ENCODE measurements at places on chromosomes 4 and X.
A peak's percentile ranks its signal among the peaks of the same experiment; 100 is the strongest.

DNA sequence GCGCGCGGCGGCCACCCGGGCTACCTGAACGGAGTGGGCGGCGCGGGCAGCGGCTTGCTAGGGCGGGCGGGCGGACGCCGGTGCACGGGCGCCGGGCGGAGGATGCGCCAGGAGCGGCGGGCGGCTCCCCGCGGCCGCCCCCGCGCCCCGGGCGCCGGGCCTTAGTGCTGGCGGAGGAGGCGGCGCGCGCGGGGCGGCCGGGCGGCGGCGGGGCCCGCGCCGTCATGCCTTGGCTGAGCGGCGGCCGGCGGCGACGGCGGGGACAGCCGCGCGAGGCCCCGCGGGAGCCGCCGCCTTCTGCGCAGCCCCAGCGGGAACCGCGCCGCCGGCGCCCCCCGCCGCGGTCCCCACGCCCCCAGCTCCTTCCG, 48.2 kb downstream of the CLDN34 start:
- DNase-seq = no peak

DNA sequence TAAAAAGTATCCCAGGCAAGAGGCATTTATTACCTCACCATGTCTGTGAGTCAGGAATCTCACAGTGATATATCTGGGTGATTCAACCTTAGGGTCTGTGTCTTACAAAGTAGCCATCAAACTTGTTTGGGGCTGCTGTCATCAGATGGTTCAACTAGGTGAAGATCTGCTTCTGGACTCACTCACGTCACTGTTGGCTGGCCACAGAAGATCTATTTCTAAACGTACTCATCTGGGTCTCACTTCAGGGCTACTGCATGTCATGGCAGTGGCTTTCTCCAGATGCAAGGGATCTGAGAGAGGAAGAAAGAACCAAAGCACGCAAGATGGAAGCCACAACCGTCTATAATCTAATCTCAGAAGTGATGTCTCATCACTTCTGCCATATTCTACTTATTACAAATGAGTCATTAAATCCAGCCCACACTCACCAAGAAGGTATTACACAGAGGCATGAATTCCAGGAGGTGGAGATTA, 267.8 kb upstream of the ANKRD50 start:
- no peak for DNase-seq

DNA sequence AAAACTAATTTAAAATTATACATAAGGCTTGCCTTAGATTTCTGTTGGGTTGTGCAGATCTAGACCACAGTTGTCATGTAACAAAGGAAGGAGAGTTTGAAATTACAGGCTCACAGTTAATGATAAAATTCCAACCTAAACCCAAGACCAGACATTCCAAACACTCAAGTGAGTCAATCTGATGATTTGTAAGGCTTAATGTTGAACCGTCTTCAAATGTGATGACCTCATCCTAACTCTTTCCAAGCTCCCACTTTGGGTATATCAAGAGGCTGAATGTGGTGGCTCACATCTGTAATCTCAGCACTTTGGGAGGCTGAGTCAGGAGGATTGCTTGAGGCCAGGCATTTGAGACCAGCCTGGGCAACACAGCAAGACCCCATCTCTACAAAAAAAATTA, 149.2 kb downstream of the TBL1X start:
- no peak for DNase-seq

- DNase-seq = peak; percentile 12
Measured at GRCh38 chr4:88275516-88275915, 8.8 kb downstream of the PPM1K start.

DNA sequence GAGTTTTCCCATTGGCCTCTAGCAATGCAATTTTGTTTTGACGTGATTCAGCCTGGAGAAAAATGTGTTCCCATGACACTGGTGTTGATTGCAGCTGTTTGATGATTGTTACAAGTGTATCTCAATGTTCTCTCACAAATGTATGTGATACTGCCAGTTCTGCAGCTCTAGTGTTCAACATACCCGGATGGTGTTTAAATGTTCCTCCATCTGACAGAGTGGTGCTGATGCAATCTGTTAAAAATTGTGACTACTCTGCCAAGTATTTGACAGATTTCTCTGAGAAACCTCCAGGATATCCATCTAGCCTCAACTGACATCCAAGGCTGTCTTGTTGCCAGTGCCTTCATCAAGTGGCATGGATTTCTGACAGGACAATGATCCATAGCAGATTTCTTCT, 657.2 kb upstream of the DIAPH2 start:
- no peak for DNase-seq

DNA sequence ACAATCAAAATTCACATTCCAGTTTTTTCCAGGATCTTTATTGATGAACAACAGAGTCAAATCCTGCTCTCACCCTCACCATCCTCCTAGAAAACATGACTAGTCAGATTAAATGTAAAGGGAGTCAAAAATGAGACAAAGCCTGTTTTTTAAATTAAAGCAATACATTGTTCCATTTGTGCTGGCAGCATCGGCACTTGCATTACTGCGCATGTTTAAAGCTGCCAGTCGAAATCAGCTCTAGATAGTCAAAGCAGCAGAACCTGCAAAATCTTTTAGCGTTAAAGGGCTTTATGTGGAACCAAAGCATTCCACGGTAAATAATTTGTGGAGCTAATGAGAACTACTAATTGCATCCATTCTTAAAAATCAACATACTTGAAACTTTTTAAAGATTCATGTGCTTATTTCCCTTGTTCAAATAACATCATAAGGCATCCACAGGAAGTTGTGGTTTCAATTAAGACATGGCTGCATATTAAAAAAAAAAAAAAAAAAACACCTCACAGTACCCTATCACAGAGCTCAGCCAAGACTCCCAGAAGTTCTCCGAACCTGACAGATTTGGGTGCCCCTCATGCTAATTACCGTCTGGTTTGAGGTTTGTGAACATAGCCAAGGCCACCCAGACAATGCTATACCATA, 82.2 kb downstream of the SH3KBP1 start:
- DNase-seq = no peak

GRCh38 chr4:15717657-15718416, 15.0 kb downstream of the BST1 start:
- DNase-seq = no peak

DNA sequence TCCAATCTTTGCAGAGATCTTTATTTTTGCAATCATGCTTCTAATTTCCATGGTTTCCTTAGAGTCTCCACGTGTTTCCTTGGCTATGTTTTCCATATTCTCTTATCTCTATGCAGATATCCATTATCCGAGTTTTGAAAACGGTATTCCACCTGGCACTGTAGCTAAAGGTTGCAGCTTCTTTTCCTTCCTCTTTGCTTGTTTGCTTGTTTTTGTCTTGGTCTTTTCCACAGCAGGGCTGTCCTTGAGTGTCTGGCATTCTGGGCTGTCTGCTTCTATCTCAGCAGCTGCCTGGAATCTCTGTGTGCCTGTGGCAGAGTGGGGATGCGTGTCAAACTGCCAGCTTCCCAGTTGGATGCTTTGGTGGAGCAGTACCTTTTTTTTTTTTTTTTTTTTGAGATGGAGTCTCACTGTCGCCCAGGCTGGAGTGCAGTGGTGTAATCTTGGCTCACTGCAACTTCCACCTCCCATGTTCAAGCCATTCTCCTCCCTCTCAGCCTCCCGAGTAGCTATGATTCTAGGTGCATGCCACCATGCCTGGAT, 46.9 kb downstream of the WFS1 start:
- no peak for DNase-seq

- DNase-seq = no peak
Measured at GRCh38 chrX:51144828-51145442, 187.7 kb upstream of the NUDT10 start.

- no peak for DNase-seq
Measured at GRCh38 chr4:185742766-185743165, 69.2 kb downstream of the SORBS2 start.

- DNase-seq = no peak
Measured at GRCh38 chr4:744212-744841, 38.7 kb downstream of the PCGF3 start.

DNA sequence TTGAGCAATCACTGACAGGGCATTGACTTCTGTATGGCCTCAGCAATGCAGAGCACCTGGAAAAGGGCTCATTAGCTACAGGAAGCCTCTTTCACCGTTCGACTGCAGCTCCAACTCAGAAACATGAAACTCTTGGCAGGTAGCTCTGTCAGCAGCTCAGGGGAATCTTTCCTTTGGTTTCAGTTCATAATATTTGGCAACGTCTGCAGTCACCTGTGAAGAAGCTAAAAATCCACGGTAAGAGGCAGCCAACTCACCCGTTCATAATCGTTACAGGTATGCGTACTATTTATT, 354.9 kb downstream of the CAMK2D start:
- DNase-seq = no peak

- DNase-seq = no peak
Measured at GRCh38 chr4:3413217-3413671, 28.5 kb upstream of the HGFAC start.

DNA sequence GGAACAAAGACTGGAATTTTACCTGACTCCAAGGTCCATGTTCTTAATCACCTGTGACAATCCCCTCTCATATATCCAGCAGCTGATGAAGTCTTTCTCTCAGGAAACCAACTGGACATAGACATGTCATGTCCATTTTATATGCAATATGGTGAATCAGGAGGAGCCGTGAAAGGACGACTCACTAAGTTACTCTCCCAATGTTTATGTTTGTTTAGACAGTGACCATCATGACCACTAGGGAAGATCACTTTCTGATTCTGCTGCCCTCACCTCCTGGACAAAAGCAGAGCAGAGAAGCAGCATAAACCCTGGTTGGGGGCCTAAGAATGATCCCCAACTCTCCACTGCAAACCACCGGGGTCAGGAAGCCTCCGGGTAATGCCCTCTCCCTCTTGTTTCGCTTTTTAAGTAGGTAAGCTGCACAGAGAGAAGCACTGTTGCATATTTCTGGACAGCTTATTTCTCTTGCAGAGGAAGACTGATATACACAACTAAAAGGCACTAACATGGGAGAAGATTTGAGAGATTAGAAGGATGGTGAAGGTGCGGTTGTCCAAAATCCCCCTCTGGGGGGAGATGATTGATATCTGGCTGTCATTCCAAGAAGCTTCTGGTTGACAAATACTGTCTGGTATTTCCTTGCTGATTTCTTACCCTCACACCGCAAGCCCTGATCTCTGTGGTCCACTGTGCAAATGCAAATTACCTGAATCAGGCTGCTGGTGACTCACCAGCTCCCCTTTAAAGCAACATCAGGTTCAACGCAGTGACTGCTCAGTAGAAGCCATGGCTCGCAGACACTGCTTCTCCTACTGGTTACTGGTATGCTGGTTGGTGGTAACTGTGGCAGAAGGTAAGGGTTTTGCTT, at the start of gene ODAPH:
ODAPH (plus strand) TSS at position 773 of the 871 bp plus-strand sequence; CDS start at position 790, 17 bp downstream.
- no peak for DNase-seq

DNA sequence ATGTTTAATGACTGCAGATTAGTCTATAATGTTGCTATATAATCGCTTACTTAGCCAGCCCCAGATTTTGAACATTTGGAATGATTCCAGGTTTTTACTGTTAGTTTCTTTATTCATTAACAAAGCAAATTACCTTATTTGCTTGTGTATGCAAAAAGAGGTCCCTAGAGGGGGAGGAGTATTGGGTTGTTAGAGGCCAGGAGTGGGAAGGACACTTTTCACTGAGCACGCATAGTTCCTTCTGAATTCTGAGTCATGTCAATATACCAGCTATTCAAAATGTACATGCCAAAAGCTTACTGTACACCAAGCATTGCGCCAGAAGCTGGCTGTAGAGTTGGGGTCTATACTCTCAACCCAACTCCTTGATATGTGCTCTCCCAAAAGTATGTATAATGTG, 5.1 kb upstream of the DGAT2L6 start:
- DNase-seq = no peak

DNA sequence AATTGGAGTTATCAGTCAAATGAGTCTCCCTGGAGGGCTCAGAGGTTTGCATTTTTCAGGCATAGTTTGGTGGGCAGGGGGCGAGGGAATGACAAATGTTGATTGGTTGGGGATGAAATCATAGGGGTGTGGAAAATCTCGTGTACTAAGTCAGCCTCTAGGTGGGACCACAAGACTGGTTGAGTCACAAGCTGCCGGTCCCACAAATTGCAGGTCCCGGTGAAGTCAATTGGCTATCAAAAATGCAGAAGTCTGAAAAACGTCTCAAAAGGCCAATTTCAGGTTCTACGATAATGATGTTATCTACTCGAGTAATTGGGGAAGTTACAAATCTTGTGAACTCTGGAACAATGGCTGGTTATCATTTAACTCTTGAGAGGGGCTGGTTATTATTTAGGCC, 98.8 kb upstream of the DHX15 start:
- no peak for DNase-seq

DNA sequence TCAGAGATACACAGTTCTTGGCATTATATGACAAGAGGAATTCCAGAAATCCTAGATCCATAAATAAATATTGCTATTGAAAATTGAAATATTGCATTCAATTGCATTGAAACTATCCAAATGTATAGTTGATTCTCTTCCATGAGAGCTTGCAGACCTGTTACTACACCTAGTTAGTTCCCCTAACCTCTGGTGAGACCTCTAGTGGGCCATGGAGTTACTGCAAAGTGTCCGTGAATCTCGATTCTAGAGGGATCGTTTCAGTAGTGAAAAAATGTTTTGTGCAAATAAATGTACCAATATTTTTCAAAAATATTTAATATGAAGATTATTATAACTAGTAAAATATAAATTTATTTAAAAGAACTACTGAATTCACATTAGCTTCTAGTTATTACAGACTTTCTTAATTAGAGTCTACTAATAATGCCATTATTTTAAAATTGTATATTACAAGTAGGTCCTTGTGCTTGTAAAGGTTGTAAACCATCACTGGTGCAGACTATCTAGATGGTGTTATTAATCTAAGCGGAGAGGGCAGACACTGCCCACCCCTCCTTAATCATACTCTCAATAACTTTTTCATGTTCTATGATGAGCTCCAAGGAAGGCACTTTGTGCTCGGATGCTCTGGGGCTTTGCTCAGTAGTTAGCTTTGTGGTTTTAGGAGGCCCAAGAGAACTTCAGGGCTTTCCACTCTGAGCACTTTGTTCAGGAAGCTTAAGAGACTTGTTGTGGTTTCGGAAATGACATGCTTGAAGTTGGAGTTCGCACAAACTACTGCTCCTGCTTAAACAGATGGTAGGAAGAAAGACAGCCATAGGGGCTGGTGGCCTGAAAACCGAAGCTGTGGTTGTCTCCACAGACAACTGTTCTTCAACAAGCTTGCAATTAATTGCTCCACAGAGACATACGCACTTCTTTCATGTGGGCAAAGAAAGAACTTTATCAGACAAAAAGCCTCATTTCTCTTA, 42.8 kb downstream of the IL21 start:
- peak; percentile 73 for DNase-seq

- DNase-seq = no peak
Measured at GRCh38 chrX:3161681-3162080, 120.4 kb downstream of the ARSF start.

DNA sequence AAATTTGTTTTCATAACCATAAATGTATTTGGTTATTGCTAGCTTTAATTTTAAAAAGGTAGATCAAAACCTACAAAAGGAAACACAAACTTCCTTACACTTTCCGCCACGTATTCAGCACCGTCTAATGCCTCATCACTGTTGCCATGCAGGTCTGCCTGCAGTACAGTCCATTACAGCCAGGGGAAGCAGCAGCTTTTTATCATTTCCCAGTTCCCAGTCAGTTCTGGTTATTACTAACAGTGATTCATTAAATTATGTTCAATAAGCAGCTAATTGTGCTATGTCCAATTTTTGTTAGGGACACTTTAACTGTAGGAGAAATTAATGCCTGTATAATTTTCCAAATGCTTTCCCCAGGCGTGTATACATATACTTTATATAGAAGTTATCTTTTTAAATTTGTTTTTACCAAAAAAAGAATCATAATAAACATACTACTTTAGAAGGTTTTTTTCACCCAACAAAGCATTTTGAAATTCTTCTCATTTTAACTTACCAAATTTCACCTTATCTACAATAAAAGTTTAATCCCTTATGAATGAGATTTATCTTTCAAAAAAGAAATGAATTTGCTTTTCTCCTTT, 93.3 kb downstream of the ANXA3 start:
- peak; percentile 59 for DNase-seq

- no peak for DNase-seq
Measured at GRCh38 chrX:151793886-151794285, 59.3 kb downstream of the CNGA2 start.
